CD4-positive, alpha-beta T cell treated with Interleukin-4 for 1 hour (primary cell): ENCODE measurements at places on chromosomes 16 and 17.

DNA sequence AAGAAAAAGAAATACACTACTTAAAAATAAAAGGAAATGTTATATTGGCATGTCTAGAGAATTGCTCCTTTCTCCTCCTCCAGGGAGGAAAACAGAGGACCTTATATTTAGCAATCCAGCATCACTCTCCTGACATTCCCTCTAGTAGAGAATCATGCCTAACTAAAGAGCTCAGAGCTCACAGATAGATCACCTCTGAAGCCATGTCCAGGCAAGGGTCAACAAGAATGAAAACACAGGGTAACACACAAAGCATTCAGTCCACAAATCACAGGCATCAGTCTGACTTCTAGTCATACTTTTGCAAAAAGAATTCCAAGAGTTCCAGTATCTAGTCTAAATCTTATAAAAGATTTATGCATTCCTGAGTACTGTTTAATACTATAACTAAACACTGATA is 4.4 kb upstream of the HASPIN start:
- no peak for DNase-seq

GRCh38 chr16:88886845-88887521 is 20.5 kb upstream of the PABPN1L start:
- DNase-seq: no peak

DNA sequence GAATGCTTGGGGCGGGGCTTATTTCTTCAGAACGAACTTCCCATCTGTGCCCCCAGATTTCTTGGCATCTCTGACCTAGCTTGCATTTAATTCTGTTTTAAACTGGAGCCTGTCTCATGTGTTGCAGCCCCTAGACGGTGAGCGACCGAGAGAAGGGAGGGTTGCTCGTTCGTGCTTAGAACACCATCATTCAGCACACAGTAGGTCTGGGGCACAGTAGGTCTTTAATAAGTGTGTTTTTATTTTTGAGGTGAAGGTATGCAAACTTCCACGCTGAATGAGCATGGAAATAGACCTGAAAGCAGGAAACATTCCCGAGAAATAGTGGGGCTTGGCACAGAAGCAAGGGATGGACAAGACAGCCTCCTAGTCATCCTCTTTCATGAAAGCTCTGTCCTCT is 57.0 kb upstream of the TAC4 start:
- no peak for DNase-seq

DNA sequence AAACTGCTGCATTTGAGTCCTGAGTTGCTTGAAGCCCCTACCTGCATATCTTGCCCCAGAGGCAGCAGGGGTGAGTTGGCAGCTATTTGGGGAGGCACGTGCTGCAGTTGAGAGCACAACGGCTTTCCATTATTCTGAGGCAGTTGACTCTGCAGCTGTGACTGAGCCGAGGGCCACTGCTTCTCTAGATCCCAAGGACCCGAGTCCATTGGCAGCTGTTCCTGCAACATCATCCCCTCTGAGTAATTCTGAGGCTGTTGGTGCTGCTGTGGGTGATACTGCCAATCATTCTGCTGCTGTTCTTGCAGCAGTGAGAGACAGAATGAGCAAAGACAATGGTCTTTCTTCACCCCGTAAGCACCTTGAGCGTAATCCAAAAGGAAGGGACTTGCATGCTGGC is 12.7 kb downstream of the TERF2IP start:
- no peak for DNase-seq

DNA sequence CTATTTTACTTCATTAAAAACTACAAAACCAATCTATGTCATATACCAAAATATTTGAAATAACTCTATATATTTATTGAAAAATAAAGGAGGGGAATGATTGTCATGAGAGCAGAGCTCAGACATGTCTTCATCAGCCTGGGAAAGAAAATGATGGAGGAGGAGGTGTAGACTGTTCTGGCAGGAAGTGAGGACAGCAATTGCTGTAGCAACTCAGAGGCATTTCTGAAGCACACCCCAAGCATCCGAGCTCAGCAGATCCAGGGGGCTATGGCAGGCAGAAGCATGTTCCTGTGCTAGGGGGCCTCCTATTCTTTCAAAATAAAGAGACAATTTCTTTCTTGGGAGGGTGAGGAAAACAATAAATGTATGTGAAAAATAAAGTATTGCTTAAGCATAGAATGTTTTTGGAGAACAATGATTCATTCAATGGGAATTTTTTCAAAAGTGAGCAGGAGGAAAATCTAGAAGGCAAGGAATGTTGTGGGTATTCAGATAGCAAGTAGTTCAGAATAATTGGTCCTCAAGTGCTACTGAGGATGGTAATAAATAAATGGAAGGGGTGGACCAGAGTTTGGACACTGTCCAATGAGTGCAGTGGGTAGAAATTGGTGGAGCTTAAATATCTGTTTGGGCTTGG is 383.4 kb downstream of the CDH11 start:
- no peak for DNase-seq

DNA sequence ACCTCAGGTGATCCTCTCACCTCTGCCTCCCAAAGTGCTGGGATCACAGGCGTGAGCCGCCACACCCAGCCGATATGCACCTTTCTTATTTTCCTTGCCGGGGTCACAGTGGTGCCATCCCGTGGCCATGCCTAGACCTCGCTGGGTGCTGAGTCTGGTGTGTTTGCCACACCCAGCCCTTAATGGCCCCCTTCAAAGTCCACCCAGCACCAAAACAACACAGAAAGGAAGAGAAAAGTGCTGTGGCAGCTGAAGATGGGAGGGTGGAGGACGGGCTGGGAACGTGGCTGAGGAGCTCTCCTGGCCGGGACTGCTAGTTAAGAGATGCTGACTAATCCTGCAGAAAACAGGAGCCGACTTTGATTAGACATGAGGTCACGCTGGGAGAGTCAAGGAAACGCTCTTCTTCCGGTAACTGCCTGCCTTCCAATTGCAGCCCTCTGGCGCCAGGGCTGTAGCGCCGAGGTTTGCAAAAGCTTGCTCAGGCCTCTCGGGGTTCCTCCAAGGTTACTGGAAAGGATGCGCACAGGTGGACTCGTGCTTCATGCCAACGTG is 10.9 kb downstream of the SLC43A2 start:
- no peak for DNase-seq
